ENCODE measurements at places on chromosomes 16 and 17. TPM values are rescaled to one million over a fixed set of nuclear protein-coding genes. Genes with fewer than 3 reads are reported as not detected.

Gene KRT33B
- not detected for total RNA-seq

Gene GALR2
- not detected for total RNA-seq

Gene P4HB
- 362 TPM for total RNA-seq

Gene PIK3R5
- 2.5 TPM for total RNA-seq

Gene PLXDC1
- total RNA-seq = 15.8 TPM

Gene CFAP52
- not detected for total RNA-seq

Gene TBC1D3H
- total RNA-seq = not detected

Gene SEC14L5
- total RNA-seq = 31.4 TPM

Gene C16orf89
- total RNA-seq = 2.9 TPM

Gene IRX3
- total RNA-seq = 5.6 TPM

Gene EXOC3L1
- total RNA-seq = 4.1 TPM

Gene FOXC2
- 1.9 TPM for total RNA-seq

Gene CYB5B
- total RNA-seq = 59.8 TPM

Gene SLC6A2
- total RNA-seq = not detected

Gene OGFOD3
- total RNA-seq = 28.5 TPM

Gene NHLRC4
- 0.52 TPM for total RNA-seq

Gene ERN2
- total RNA-seq = not detected

Gene PPM1E
- total RNA-seq = 3.2 TPM

Gene NSRP1
- total RNA-seq = 20.0 TPM

Gene SDK2
- total RNA-seq = 1.5 TPM

Gene TMEM238L
- total RNA-seq = not detected

Gene FOXK2
- total RNA-seq = 41.5 TPM

Gene C16orf92
- total RNA-seq = not detected

Gene FBXO39
- total RNA-seq = not detected

Gene KRT15
- 0.32 TPM for total RNA-seq

Gene P2RX5
- total RNA-seq = 16.4 TPM

Gene POLR3E
- total RNA-seq = 41.8 TPM
